ENCODE measurements at places on chromosomes 3 and 15. TPM values are rescaled to one million over a fixed set of nuclear protein-coding genes. Genes with fewer than 3 reads are reported as not detected.

- DNase-seq = no peak
Measured at GRCh38 chr15:86973284-86973844, 893.7 kb downstream of the AGBL1 start.

DNA sequence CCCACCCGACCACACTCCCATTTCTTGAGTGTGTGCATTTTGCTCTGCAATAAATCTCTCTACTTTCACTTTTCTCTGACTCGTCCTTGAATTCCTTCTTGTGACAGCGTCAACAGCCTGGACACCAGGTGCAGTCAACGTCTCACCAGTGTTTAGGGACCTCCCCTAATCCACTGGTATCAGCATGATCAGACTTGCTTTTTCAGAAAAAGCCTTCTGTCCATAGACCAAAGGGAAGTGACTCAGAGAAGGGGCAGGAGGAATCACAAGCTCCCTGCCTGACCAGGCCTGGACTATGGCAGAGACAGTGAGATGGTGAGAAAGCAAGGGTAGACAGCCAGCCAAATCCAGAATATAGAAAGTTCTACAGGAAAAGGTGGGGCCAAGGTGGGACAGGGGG is 15.5 kb downstream of the CCR5 start:
- DNase-seq = no peak

GRCh38 chr15:63531586-63531985 is 27.2 kb downstream of the USP3 start:
- no peak for DNase-seq

DNA sequence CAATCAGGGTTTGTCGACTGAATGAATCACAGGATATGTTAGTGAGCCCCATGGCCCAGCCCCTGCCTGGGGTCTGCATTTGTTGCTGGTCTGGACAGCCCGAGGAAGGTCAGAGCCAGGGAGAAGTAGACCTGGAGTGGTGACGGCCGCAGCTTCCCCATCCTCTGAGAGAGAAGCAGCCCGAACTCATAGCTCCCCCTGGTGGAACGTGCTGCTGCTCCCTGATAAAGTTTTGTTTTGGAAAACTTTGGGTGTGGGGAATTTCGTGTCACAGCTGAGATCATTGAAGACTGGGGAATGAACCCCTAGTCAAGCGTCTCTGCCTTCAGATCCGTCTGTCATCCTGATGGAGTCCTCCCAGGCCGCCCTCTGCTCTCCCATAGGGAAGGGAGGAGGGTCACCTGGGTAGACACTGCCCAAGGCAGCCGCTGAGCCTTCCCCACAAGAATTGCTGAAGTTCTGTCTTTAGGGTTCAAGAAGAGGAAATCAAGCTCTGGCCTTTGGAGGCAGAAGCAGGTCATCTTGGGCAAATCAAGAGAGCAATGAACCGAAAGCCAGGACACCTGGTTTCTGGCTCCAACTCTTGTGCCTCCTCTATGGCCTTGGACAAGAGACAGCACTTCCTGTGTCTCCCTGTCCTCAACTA is 60.5 kb downstream of the GLDN start:
- peak; percentile 67 for DNase-seq

Gene CFAP100
- total RNA-seq = 0.12 TPM
